RPMI7951 (cell line): ENCODE measurements at places on chromosomes 1 and 21. TPM values are rescaled to one million over a fixed set of nuclear protein-coding genes. Genes with fewer than 3 reads are reported as not detected.

Gene FAM43B
- total RNA-seq, result 0.10 TPM in 1 of 2 replicates, not detected in the other

Gene GPR52
- total RNA-seq, result 0.24 and 0.49 TPM in 2 replicates

Gene IFNLR1
- total RNA-seq, result 11.7 and 12.8 TPM in 2 replicates

Gene HCN3
- 0.36 and 0.59 TPM in 2 replicates for total RNA-seq

Gene GPR161
- 5.4 and 6.3 TPM in 2 replicates for total RNA-seq

DNA sequence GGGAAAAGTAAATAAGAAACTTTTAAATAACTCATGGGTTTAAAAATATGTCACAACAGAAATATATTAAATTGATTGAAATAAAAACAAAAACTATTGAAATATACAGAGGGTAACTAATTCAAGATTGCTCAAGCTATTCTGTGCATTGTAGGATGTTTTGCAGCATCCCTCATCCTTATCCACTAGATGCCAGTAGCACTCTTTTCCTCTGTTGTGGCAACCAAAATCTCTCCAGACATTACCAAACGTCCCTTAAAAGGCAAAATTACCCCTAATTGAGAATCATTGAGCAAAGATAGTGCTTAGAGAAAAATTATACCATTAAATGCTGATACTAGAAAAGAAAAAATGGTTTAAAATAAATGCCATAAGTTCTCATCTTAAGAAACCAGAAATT lies 682.6 kb downstream of the RWDD3 start:
- peak; percentile 10 for DNase-seq

GRCh38 chr1:34358636-34359035 lies 181.9 kb downstream of the C1orf94 start:
- DNase-seq, result peak; percentile 50
